Uterus (tissue), 4 donors: ENCODE measurements at places on chromosomes 7 and 10.
A peak's percentile ranks its signal among the peaks of the same experiment; 100 is the strongest.

GRCh38 chr10:85643845-85644525 lies 722.6 kb downstream of the GRID1 start:
- no peak for DNase-seq

GRCh38 chr7:15403751-15404150 lies 158.1 kb downstream of the AGMO start:
- DNase-seq: no peak

DNA sequence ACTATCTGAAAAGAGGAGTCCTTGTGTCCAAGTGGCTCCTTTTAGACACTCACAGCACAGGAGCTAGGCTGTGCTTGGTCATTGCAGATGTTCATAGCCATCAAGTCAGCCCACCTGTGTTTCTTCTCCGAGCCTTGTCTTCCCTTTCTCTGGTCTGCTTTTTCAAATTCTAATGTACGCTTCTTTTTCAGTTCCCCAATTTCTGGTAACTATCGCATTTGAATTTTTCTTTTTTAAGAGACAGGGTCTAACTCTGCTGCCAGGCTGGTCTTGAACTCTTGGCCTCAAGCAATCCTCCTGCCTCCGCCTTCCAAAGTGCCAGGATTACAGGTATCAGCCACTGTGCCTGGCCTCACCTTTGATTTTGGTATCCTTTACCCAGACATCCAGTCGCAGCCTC lies 18.9 kb downstream of the APBB1IP start:
- no peak for DNase-seq

DNA sequence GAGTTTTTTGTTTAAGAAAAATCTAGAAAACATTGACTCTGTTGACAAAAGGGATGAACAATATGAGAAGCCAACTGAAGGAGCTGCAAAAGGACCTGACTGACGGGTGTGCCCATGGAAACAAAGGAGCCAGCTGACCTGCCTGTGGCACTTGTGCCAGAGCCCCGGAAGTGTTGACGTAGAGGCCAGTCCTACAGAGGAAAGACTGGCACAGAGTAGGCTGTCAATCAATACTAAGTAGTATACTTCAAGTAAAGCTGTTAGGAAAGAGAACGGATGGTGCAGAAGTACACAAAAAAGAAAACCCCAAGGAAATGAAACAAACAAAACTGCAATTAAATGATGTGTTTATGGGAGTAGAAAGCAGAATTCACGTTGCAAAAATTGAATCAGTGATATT lies 19.0 kb upstream of the ABI1 start:
- DNase-seq: no peak

GRCh38 chr7:130912862-130913638 lies 179.0 kb upstream of the KLF14 start:
- peak; percentile 73 for DNase-seq

GRCh38 chr10:74300666-74301065 lies 149.6 kb downstream of the ADK start:
- no peak for DNase-seq

GRCh38 chr7:127911968-127912511 lies 119.2 kb downstream of the LRRC4 start:
- DNase-seq: no peak

- DNase-seq: peak; percentile 11
Measured at GRCh38 chr7:44281811-44282600, 43.4 kb downstream of the CAMK2B start.

- DNase-seq: no peak
Measured at GRCh38 chr7:39691821-39692220, 68.4 kb downstream of the RALA start.

DNA sequence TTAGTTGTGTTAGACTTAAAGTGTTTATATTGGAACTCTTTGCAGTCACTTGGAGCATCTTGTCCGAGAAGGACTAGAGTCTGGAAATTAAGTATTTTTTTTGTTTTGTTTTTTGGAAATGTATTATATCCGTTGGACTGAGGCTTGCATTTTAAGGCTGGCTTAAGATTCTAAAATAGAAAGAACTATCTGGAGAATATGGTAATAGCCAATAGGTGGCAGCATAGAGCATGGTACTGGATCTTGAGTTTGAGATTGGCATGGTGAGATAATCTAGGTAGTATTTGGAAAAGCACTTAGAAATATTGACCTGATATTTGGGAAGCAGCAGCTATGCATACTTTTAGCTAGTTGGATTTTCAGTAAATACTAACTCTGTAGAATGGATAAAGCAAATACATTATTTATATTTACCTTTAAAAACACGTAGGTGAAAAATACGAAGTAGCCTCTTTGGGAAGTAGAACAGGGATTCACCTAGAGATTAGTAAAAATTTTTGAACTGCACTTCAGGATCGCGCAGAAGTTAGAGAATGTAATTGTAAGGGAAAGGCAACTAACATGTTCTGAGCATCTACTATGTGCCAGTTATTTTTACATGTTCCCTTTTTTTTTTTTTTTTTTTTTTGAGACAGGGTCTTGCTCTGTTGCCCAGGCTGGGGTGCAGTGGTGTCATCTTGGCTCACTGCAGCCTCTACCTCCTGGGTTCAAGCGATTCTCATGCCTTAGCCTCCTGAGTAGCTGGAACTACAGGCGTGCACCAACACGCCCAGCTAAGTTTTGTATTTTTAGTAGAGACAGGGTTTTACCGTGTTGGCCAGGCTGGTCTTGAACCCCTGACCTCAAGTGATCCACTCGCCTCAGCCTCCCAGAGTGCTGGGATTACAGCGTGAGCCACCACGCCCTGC lies 78.6 kb downstream of the LCOR start:
- no peak for DNase-seq

DNA sequence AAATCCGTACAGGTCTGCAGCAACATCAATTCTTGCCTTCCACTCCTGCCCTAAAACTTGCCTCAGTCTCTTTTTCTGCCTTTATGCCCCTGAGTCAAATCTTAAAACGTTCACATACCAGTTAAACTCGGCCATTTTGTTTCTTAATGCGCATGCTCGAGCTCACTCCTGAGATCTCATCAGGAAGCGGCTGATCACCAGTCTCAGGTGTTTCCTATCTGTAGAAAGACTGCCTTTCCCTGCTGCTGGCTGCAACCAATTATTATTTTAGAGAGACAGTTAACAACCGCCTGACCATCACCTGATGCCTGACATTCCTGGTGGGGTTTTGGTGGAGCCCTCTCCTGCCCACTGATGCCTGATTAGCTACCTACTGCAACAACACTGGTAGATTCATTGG lies 70.2 kb upstream of the TMEM140 start:
- no peak for DNase-seq

- DNase-seq: no peak
Measured at GRCh38 chr7:113444261-113444660, 325.9 kb upstream of the SMIM30 start.
